ENCODE measurements at places on chromosomes 12 and 14. TPM values are rescaled to one million over a fixed set of nuclear protein-coding genes. Genes with fewer than 3 reads are reported as not detected.

Gene HOXC13
- total RNA-seq, result 0.78 TPM

Gene GCN1
- total RNA-seq, result 39.4 TPM

Gene HOXC9
- total RNA-seq, result 5.9 TPM

Gene BBOF1
- total RNA-seq, result 4.0 TPM

Gene TRPV4
- 0.96 TPM for total RNA-seq

Gene TAS2R8
- total RNA-seq, result 0.20 TPM

Gene ZBTB39
- total RNA-seq, result 2.6 TPM

Gene ACSM4
- total RNA-seq, result not detected

Gene UBE3B
- 22.6 TPM for total RNA-seq

DNA sequence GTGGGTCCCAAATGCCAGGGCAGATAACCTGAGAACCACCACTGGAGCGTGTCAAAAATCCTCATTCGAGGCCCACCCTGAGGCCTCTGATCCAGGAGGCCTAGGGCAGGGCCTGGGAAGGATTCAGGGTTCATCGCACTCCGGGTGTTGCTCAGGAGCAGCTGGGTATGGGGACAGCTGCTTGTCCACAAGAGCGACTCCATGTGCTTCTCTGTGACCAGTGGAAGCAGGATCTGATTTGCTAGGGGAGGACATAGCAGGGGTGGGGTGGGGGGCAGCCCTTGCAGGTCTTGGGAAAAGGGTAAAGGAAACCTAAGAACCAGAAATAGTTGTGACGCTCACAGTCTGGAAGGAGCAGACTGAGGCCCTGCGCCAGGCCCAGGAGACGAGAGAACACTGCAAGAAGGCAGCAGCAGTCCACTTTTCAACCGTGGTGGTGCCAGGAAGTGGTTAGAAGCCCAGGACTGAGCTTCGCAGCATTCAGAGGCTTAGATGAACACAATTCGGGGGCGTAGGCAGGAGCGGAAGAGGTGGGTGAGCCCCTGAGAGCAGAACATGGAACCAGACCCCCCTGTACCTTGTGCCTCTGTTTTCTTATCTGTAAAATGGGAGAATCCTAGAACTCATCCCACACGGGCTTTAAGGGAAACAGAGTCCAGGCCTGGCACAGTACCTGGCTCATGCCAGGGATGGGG is 33.7 kb downstream of the ITPK1 start:
- no peak for DNase-seq

- no peak for DNase-seq
Observed at GRCh38 chr12:112824166-112824565, 32.6 kb downstream of the RPH3A start.

DNA sequence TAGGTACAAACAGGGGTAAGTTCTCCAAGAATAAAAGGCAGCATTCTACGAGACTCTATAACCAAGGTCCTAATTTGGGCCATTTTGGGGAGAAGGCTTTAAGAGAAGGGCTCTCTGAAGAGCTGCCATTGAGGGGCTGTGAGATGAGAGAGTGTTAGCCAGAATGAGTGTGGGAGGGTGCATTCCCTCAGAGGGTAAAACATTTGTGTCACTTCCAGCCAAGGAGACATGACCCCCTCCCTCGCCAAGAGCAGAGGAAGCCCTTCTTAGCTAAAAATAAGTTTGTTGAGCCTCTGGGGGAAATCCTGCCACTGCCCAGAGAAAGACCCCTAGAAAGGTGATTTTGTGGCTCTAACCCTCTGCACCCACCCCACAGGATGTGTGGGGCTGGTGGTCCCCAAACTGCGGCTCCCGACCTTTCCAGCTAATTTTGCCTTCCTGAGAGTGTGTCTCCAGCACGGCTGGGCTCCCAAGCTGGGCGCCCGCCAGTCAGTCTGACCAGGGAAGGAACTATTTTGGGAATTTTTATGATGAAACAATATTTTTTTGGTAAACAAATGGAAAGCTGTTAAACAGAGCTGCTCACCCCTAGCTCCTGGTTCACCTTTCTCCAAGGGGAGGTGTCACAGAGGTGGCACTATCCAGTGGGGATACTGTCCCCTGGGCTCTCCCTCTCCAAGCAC is 65.9 kb upstream of the JDP2 start:
- DNase-seq, result no peak

GRCh38 chr14:66081594-66082376 is 404.4 kb upstream of the CCDC196 start:
- peak; percentile 13 for DNase-seq

GRCh38 chr12:111462210-111462769 is 56.6 kb downstream of the SH2B3 start:
- no peak for DNase-seq

GRCh38 chr12:53124352-53124723 is 21.1 kb downstream of the SOAT2 start:
- DNase-seq, result no peak

DNA sequence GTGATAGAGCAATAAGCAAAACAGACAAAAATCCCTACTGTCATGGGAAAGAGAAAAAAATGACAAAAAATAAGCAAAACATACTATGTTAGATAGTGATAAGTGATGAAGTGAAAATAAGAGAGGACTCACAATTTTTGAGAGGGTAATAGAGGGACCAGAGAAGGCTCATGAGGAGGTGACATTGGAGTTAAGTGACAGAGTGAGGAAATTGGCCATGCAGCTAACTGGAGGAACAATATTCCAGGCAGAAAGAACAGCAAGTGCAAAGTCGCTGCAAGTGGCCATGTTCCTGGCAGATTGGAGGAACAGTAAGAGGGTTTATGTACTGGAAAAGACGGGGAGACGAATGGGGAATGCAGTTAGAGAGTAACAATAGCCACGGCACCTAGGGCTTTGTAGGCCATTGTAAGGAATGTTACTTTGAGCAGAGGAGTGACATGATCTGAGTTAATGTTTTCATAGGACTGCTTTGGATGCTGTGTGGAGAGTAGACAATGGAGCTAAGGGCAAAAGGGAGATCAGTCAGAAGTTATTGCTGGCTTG is 1.4 kb upstream of the SAV1 start:
- no peak for DNase-seq

DNA sequence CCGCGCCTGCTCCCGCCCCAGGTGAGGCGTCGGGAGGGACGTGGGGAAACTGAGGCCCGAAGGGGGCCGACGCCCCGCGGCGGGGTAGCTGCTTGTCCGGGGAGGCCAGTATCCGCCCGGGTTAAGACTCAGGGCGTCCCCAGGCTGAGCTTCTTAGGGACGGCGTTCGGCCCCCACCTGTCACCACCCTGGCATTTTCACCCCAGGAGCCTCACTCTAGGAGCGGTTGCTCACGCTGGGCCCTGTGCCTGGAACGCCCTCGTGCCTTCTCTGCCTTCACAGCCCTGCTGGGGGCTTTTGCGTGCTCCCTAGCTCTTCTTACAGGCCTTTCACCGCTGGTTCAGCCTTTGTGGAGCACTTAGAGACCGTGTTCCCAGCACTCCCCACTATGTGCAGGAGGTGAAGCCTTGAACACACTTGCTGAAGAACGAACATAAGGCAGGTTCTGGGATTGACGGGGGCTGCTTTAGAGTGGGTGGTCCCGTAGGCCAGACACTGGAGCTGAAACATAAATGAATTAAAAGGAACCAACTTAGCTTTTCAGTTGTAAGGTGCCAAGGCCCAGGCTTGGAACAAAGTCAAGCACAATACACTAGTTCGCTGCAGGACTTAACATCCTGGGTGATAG is 601 bp downstream of the ZNF839 start:
- peak; percentile 39 for DNase-seq

- no peak for DNase-seq
Observed at GRCh38 chr14:101257551-101257950, 303.7 kb upstream of the DIO3 start.

DNA sequence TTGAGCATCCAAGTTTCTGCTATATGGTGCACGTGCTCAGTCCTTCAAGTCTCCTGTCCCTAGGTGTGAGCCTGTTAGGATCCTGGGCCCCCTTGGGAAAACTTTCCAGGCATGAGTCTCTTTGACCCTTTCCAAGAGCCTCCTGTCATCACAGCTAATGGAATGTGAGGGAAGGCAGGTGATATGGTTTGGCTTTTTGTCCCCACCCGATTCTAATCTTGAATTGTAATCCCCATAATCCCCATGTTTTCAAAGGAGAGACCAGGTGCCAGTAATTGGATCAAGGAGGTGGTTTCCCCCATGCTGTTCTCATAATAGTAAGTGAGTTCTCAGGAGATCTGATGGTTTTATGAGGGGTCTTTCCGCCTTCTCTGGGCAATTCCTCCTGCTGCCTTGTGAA is 265.5 kb downstream of the ATP23 start:
- DNase-seq, result no peak

DNA sequence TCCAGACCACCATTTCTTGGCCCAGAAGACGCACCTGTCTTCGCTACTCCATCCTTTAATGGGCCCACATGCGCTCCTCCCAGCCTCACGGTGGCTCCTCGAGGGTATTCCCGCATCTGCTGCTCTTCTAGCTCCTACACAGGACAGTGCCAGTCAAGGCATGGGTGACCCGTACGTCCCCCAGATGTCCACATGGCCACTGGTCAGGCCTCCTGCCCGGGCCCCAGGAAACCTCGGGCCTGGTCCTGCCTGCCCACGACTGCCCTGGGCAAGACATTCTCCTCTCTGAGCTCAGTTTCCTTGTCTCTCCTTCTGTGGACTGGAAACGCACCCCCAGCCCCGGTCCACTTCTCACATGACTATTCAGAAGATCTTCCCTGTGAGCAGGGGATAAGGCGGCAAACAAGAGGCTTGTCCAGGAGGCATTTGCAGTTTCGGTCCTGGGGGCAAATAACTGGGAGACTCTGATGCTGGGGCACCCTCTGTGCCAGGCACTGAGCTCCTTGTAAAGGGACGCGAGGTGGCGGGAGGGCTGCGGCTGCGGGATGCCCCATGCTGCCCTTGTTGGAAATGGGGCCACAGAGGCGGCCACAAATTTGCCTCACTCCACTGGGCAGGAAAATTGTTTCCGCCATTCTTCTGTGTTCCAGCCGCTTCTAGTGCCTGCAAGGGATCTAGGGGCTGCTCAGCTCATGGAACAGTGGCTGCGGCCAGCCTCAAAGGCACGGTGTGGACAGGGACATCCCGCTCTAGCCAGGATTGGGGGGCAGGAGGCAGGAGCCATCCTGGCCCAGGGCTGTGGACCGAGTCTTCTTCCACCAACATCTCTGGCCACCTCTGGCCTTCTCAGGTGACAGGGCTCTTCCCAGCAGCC is 6.8 kb upstream of the BEGAIN start:
- DNase-seq, result no peak

DNA sequence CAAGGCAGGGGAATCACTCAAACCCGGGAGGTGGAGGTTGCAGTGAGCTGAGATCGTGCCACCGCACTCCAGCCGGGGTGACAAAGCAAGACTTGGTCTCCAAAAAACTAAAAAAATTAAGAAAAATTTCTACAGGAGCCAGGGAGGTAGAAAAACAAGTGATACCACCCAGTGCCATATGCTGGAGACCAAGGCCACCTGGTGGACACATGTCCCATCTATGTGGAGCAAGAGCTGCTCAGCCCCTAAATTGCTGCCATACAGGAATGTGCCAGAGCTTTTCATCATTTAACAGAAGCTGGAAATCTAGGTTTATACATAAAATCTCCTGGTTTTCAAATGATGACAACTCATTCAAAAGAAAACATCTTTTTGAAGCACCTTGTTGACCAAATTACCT is 61.4 kb upstream of the ELK3 start:
- DNase-seq, result peak; percentile 23

All from RPMI7951 (cell line).